ENCODE measurements at places on chromosomes 5 and 9. TPM values are rescaled to one million over a fixed set of nuclear protein-coding genes. Genes with fewer than 3 reads are reported as not detected.
A peak's percentile ranks its signal among the peaks of the same experiment; 100 is the strongest.

- no peak for DNase-seq
These were observed 644 bp upstream of the CTNNAL1 start for GRCh38 chr9:109013679-109014607.

DNA sequence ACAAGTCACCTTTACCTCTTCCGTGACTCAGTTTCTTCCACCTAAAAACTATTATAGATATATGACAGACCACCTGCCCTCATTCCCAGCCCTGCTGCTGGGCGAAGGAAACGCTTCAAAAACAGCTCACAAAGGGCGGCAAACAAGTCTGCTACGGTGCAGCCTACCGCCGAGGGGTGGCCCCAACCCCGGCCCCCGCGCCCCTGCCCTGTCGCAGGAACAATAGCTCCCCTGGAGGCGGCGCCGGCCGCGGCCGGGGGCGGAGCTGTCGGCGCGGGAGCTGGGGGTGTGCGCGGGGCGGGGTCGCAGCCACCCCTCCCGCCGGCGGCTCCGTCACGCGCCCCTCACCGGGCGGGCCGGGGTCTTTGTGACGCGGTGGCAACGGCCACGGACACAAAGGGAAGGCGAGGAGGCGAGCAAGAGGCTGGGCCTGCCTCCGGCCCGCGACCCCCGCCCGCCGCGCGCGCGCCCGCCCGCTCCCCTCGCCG is at the start of gene TMEFF1:
Gene TMEFF1, plus strand, starts transcription at position 362 of the 488 bp plus-strand sequence. CDS start 396 bp downstream, outside the sequence.
- DNase-seq = peak; percentile 88

Gene PSIP1
- total RNA-seq = 183 TPM

DNA sequence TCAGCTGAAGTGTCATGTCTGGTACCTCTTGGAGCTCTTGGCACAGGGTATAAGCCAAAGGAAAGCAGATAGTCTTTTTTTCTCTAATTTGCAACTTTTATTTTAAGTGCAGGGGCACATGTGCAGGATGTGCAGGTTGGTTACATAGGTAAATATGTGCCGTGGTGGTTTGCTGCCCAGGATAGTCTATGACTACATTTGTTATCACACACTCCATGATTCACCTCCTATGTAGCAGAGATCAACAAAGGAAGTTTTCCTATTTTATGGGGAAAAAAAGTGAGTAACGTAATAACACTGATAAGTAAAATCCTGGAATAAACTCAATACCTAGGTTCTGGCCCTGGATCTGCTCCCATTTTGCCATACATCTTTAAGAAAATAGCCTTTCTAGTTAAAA is 234.6 kb downstream of the CAAP1 start:
- no peak for DNase-seq

DNA sequence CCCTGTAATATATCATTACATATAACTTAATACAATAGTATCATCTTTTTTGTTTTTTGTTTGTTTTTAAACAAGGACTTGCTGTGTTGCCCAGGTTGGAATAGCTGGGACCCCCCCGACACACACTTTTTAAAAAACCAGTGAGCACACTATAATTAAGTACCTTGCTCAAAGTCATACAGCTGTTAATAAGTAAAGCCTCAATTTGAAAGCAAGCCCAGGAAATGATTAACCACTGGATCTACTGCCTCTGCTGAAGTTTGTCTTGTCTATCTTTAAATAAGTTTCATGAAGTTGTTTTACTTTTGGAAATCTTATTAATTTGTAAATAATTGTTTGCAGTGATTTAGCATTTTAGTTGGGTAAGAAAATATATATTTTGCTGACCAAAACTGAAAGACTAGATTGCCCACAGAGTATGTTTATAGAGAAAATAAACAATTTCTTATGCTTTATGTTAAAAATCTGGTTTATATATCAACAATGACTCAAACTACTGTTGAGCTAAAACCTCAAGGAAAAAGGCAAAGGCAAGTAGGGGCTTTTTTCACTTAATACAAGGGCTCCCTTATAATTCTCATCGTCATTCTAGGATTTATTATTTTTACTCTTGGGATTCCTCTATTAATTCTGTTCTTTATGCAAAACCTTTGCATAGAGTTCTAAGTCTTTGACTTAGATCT is 5.8 kb upstream of the CARNMT1 start:
- DNase-seq = no peak

Gene NEUROG1
- 0.41 TPM for total RNA-seq

All from frontal cortex (tissue), 4 donors.